Epithelial cell of esophagus (primary cell): ENCODE measurements at places on chromosomes 13 and 19.

- DNase-seq: no peak
These were observed 19.9 kb upstream of the SHISA2 start for GRCh38 chr13:26071691-26072090.

DNA sequence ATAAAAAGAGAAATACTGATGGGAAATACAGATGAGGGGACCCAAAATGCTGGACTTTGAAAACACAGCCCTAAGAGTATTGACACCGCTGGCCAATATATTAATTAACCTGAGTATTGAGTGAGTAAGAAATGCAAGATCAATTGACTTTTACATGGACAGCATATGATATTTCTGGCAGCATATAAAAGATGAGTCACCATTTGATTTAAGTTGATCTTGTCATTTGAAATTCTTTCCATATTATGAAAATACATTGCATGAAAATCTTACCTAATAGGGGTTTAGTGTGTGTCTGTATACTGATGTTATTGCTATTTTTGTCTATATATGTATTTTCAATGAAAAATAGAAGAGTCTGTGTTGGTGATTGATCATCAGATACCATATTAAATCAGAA, 619.6 kb downstream of the KCTD12 start:
- DNase-seq: no peak

- DNase-seq: no peak
These were observed 204.4 kb downstream of the COG6 start for GRCh38 chr13:39859898-39860297.

- peak; percentile 38 for DNase-seq
These were observed 8.0 kb downstream of the C19orf25 start for GRCh38 chr19:1471010-1471514.

DNA sequence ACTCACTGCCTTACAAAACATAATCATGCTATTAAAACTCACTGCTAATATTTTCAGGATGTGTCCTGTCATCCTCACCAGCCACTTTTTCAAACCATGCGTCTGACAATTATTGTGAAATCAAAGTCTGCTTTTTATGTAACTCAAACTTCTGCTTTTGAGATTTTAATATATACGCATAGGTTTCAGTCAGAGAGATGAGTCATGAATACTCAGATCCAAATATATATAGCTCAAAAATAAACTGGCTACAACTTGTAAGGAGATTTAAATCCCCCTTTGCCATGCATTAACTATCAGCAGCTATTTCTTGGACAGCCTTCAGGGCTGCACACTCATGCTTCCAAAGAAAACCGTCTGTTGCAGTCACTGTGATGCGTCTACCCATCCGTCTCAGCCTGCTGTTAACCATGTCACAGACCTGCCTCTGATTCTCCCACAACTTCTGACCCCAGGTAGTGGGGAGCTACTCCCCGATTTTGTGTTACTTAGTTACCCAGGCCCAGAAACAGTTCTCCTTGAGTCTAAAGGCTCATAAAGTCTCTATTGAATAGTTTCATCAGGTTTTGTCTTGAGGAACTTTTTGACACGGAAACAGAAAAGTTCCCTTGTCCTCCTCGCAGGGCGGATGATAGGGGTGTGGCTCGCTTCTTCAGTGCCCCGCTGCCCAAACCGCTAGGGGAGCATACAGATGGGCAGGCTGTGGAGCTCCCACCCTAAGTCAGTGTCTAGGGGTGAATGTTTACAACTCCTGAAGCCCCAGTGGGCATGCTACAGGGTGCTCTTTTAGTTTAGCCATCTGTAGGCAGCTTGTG, 33.8 kb upstream of the SGCG start:
- peak; percentile 37 for DNase-seq

- DNase-seq: no peak
These were observed 9.2 kb upstream of the ATP12A start for GRCh38 chr13:24670961-24671381.

DNA sequence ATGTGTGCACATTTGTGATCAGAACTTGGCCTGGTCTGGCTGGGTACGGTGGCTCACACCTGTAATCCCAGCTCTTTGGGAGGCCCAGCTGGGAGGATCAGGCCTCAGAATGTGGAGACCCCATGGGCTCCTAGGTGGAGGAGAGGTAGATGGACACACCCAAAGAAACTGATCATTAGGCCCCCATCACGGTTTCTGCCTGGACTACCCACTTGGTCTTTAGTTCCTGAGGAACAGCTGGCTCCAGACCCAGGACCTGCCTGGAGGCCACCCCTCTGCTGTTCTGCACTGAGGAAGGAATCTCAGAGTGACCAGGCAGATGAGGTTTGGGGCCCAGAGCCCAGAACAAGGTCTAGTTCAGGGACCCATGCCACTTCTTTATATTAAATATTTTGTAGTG, 1.5 kb downstream of the CBLC start:
- DNase-seq: no peak

DNA sequence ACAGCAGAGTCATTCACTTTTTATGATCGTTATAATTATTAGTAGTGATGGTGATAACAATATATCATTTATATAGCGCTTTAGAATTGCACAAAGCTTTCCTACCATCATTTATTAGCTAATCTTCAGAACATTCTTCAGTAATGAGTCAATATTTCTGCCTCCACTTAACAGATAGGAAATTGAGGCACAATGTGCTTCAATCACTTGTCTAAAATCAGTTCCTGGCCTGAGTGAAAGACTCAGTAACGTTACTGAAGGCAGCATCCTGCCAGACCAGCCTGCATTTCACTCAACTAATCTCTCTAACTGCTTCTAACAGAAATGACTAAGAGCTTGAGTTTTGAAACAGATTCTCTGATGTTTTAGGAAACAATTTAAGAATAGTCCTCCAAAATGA, 412.1 kb downstream of the MZT1 start:
- no peak for DNase-seq

- DNase-seq: peak; percentile 63
These were observed 434 bp upstream of the FNDC3A start for GRCh38 chr13:48975101-48975855.

- DNase-seq: no peak
These were observed 1647.6 kb upstream of the SPRY2 start for GRCh38 chr13:81988567-81988966.

DNA sequence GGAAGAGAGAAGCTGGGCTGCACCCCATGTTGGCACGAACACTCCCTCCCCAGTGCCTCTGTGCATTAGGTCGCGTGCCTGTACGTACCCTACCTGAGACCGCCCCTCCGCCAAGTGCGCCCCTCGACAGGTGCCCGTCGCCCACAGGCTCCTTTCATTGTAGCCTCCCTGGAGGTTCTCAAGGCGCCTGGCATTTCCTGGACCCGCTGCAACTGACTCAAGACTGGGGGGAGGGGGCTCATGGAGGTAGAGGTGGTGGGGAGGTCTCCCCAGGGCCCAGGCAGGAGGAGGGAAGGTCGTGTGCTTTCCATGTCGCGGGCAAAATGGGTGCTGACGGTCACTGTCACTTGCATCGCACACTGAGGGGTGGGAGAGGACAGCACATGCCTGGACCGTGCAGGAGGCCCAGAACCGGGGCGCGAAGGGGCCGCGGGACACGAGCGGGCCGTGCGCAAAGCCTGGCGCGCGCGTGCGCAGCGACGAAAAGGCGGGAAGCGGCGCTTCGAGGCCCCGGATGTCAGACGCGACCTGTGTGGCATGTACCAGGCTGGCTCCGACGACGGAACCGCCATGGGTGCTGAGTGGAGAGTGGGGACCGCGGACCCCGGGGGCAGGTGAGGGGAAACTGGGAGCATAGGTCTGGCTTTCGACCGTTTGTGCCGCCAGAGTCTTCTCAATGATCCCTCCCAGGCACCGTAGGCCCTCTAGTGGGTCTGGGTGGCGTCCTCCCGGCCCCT, 16.5 kb downstream of the NFIX start:
- DNase-seq: no peak

- no peak for DNase-seq
These were observed 1.8 kb downstream of the SLITRK1 start for GRCh38 chr13:83880275-83881139.

DNA sequence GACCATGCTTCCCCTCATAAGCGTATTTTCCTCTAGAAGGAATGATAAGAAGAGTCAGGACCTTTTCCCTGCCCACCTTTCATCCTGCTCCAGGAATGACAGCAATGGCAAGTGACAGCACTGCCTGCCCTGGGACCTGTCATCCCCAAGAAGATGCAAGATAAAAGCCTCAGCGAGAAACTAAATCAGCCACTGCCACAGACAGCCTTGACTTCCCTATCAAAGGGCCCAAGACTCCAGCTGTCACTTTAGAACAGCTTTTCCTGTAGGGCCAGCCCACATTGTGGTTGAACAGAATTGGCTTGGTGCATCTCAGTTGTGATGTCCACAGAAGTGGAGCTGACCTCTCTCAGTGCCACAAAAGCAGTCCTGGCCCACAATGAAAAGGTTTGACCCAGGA, 1.1 kb downstream of the RAB8A start:
- no peak for DNase-seq

DNA sequence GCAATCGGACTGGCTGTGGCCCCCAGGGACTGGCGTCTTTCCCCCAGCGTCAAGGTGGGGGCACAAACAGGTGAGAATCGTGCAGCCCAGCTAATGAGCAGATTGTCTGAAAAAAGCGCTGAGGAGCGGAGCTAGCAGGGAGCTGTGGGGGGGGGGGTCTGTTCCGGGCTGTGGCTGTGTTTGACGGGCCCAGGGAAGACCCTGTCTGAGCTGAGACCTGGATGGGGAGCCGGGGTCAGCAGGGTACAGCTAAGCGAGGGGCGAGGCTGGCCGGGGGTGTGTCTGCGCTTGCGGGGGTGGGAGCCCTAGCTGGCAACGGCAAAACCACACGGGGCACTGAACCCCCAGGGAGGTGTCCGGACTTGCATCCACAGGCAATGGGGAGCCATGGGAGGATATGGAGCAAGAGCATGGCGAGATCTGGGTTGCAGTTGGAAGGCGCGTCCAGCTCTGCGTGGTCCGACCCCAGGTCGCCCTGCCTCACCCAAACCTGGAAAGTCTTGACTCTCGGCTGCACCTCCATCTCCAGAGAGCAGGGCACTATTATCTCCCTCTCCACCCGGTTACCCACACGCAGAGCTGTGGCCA, 4.6 kb downstream of the LINGO3 start:
- DNase-seq: no peak

GRCh38 chr19:13909430-13909829, 3.4 kb downstream of the CC2D1A start:
- no peak for DNase-seq

- no peak for DNase-seq
These were observed 5.0 kb downstream of the TEAD2 start for GRCh38 chr19:49357186-49357585.

DNA sequence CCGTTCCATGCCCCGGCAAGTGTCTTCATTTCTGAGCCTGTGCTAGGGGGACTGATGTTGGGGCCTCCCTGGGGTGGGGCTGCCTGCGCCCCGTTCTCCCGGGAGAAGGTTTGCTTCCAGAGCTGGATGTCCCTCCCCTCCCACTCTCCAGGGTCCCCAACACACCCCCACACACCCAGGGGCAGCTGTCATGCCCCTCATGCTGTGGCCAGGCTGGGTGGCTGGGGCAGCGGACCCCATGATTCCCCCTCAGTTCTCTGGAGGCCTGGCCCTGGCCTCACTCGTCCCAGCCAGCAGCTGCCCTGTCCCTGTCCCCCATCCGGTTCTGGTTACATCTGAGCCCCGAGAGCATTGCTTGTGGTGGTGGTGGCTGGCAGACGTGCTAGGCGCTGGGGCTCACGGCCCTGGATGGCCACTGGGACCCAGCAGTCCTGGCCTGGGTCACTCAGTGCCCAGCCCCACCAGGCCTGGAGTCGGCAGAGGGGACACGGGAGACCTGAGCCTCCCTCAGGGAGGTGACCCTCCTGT, 184.8 kb downstream of the KDM4B start:
- DNase-seq: no peak

GRCh38 chr19:49712397-49712859, 21.5 kb downstream of the CPT1C start:
- DNase-seq: peak; percentile 17

DNA sequence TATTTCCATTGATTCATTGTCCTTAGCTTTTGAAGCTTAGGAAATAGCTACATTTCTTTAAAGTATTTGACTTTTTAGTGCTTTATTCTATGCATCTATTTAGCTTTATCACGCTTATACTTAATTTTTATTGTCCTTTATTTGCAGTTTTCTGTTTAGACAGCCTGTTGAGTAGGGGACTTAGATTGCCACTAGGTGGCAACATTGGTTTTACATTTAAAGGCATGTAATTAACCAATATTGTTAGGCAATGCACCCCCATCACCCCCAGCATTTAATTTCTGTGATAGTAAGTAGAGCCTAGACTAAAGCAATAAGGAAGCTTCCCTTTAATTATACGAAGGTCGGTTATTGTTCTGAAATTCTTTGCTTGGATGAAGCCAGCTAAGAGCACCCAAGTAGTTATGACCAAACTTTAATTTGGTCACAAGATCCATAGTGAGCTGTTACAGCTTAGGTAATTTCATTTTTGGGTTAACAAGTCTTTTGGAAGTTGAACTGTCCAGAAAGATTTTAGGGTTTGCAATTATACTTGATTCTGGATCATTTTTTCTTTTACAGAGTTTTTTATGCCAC, 36.5 kb downstream of the B3GLCT start:
- peak; percentile 58 for DNase-seq

- no peak for DNase-seq
These were observed 369.0 kb downstream of the UQCRFS1 start for GRCh38 chr19:28843761-28844492.

DNA sequence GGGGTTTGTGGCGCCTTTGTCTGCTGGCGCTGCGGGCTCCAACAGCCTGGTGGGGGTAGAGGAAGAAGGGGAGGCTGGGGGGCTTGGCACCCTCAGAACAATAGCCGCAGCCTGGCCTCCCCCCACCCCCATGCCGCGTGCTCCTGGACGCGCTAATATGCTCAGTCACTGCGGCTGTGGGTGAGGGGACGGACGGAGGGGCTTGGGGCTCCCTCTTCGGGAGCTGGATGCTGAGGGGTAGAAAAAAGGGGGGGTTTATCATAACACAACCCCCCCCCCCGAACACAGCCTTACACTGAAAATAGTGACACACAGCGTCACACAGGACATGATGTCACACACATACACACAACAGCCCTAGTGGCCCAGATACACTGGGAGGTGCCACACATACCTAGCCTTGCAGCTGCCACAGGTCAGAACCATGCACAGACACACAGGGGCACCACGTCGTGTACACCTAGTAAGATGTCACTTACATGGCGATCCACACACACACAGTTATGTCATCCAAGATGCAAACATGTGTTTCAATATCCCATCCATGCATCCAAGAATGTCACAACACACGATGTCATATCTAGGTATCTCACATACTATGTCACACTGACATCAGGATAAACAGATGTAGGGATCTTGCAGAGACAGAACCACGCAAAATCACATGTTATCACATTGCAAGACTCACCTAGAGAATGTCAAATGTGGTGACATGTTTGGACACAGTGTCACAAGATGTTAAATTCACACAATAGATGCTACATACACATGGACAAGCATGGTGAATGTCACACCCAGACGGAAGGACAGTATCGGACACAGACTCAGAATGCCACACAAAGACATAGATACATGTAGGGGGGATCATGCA, 806 bp downstream of the MAST1 start:
- no peak for DNase-seq
